Frontal cortex (tissue), 4 donors: ENCODE measurements at places on chromosomes 16 and 17. TPM values are rescaled to one million over a fixed set of nuclear protein-coding genes. Genes with fewer than 3 reads are reported as not detected.

KRTAP4-16 gene
- not detected for total RNA-seq

ZNF771 gene
- 9.0 TPM for total RNA-seq

CORO6 gene
- 0.82 TPM for total RNA-seq

- DNase-seq: peak; percentile 69
Observed at GRCh38 chr17:58303971-58304749, 23.4 kb upstream of the MPO start.

DNA sequence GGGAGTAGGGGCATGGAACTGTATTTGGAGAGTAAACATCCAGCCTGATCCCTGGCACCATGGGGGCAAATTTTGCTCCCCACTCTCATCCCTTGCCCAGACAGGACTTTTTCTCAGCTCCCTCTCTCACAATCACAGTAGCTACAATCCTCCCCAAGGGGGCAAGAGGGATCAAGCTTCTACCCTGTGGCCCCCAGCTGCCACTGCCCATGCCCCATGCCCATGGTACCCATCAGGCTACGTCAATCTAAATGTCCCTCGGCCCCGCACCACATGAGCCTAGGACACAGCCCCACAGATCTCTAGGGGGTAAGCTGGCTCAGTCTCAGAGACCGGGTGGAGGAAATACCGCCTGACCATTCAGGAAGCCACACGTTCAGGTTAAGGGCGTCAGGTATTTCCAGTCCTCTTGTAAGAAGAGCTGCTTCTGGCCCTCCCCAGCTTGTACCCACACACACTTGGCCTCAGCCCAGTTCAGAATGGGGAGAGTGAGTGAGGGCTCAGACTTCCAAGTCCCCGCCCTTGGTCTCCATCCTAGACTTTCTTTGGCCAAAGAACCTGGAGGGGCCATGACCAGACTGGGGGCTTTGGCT, 1.8 kb downstream of the CACNB1 start:
- DNase-seq: no peak

GRCh38 chr17:56230660-56231059, 77.4 kb downstream of the ANKFN1 start:
- no peak for DNase-seq

- no peak for DNase-seq
Observed at GRCh38 chr16:87657621-87658192, 55.4 kb downstream of the JPH3 start.

DNA sequence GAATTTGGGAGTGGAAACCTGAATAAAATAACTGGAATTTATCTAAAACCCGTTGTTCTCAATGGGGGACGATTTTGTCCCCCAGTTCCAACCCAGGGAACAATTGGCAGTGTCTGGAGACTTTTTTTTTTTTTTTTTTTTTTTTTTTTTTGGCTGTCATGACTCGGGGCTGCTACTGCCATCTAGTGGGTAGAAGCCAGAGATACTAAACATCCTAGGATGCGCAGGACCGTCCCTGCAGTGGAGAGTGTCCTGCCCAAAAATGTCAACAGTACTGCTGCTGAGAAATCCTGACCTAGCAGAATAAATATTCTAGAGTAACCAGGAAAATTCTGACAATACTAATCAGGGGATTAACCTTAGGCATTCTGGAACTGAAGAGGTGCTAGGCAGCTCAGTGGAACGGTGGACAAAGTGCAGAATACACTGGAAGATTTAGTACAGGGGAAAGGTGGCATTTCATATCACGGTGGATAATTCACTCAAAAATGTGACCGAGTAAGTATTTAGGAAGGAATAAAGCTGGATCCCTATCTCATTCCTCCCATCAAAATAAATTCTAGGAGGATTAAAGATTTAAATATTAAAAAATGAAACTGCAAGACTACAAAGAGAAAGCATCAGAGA, 107.6 kb downstream of the SPECC1 start:
- no peak for DNase-seq

DNA sequence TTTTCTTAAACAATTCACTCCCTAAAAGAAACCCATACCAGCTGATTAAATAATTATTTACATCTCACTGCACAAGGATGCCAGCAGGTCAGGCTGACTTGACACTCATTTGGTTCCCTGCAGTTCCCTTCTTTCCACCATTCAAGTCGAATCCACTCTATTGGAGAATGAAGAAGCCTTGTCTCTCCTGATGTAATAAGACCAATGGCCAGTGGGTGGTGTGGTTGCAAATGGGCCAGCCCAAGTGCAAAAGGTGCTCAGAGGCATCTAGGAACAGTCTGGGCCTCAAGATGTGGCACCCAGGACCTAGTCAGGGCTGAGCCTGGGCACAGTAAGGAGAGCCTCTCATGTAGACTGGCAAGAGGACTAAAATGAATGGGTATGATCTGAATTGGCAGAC, 9.3 kb downstream of the C16orf78 start:
- no peak for DNase-seq

DNA sequence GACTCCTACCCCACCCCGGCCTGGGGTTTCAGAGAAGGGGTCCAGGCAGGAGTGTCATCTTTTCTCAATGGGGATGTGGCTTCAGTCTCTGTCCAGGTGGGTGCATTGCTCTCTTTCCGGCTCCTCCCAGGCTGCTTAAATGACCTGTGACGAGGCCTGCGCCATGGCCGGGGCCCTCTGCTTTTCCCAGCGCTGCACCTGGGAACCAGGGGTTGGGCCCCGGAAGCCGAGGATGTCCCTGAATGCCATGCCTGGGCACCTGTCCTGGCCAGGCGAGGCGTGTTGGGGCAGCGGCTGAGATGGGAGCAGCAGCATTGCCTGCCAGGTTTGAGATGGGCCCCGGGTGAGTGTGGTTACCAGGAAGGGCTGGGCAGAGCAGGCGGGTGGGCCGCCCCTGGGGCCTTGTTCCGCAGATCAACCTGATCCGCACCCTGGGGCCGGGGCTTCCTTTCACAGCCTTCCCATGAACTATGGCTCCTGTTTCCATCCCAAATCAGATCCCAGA, 147.4 kb downstream of the SEC14L1 start:
- no peak for DNase-seq

GRCh38 chr17:17937201-17937853, 34.9 kb downstream of the TOM1L2 start:
- no peak for DNase-seq

DNA sequence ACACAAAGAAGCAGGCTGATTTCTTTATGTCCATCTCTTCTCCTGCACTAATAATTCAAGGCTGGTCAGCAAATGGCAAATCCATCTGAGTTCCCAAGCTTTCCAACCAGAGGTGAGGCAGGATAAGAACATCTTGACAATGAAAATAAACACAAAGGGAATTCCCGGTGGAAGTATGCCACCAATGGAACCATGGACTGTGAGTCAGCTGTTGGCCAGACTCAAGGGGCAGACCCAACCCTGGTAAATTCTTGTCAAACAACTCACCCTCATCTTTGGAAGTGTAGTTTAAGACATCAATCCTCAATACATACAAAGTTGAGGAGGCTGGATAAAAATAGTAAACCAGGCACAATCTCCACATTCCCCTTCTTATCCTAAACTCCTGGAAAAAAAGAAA, 74.3 kb upstream of the CES5A start:
- no peak for DNase-seq

DNA sequence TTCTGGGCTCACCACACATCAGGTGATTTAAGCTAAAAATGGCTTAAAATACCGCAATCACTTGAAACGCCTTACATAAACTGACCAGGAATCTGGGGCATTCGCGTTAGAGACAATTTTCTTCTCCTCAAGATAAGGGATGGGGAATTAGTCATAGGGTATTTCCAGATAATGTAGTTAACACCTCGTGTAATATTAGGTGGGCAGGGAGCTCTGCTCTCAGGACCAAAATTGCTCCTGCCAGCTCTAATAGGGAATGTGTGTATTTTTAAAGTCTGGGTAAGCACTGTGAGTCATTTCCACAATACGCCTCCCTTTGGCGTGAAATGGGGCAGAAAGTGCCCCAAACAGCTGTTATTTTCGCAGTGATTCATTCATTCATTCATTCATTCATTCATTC, 408.6 kb downstream of the MAF start:
- no peak for DNase-seq

- no peak for DNase-seq
Observed at GRCh38 chr17:76076146-76076764, 1.7 kb downstream of the GALR2 start.

- DNase-seq: no peak
Observed at GRCh38 chr17:41549596-41550039, 21.5 kb upstream of the KRT19 start.
